ENCODE measurements at places on chromosomes 4 and X.

- no peak for DNase-seq
These were observed 36.8 kb downstream of the ANK2 start for GRCh38 chr4:113086172-113086695.

- DNase-seq = no peak
These were observed 26.3 kb downstream of the EFHC2 start for GRCh38 chrX:44317181-44317580.

DNA sequence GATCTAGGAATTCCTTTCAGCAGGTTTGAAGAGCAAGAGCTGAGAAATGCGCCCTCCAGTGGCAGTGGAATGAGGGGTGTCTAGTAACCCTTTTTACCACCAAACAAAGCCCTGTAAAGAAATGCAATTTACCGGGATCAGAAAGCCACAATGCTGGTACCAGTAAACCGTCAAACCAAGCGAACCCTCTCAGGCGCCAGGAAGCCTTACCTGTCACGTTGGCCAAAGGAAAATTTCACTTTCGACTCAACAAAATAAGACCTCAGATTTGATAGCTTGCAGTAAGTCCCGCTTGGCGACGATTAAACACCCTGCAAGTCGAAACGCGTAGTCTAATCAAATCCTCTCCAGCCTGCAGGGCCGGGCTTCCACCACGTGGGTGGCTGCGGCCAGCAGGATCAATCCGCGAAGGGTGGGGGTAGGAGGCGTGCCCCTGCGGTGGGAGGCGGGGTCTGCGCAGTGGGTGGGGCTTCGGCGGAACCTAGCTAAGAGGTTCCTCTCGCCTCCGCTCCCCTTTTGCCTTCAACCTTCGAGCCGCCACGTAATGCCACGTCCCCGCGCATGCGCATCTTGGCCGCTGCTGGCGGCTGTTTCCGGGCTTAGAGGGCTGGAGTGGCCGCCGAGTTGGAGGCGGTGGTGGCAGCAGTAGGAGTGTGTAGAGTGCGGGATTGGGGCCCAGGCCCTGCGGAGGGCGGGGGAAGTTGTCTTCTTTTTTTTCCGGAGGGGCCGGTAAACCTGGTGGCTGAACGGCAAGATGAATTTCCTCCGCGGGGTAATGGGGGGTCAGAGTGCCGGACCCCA is at the start of gene USO1:
TSS of gene USO1 (plus strand) at position 512 of the 801 bp plus-strand sequence. CDS start at position 755, 243 bp downstream.
- peak; percentile 99 for DNase-seq

- no peak for DNase-seq
These were observed 74.2 kb upstream of the STS start for GRCh38 chrX:7073336-7073735.

DNA sequence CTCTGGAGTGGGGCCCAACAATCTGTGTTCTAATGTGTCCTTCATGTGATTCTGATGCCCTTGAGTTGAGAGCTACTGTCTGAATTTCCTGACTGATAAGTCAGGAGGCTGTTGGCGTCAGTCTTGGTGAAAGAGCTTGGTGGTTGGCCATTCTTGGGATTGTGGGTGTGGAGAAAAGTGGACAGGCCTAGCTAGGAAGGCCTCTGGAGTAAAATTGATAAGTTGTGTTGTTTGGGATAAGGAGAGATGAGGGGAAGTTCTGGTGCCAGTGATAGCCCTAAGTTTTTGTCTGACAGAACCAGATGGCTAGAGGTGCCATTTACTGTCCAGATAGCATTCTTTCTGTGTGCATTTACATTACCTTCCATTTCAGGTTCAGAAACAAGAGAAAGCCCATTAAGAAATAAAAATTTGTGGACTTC is 11.7 kb downstream of the NSD2 start:
- DNase-seq = peak; percentile 75

DNA sequence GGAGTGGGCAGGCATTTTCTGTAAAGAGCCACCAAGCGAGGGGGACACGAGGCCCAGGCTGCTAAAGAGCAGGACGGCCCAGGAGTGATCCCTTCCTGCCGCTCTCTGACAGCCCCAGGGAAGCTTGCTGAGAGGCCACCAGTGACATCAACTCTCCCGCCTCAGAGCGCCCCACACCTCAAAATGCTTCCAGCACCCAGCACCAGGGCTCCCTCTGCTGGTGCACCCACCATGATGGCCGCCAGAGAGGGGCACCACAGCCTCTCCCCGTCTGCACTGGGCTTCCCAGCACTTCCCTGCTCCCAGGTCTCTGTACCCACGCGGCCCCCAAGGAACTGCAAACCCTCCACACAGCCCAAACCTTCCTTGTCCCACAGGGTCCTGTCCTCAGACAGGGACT is 40.4 kb downstream of the GAK start:
- DNase-seq = no peak

DNA sequence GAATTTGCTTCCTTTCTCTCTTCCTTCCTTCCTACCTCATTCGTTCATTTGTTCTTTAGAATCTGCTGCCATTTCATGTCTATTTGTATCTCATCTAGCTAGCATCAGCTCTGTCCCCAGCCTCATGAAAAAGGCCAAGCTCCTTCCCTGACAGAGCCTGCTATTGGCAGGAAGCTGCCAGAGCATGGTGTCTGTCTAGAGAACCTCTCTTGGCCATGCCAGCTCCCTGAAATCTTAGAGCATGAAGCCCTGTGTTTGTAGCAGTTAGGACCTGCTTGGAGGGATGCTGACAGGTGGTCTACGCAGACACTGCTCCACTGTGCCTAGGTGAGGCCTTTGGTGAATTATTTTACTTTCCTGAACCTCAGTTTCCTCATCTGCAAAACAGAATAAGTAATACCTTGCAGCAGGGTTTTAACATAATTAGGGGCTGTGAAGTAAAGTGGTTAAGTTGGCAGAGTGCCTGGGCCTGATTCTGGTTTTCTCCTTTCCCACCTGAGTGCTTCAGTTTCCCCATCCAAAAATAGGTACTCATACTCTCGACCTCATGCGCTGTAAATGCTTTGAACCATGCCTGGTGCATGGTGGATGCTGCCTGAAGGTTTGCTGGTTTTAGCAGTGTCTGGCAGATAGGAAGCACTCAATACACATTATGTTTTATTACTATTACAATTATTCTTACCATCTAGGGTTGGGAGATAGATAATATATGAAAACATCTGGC is 4.7 kb downstream of the PTTG2 start:
- DNase-seq = no peak

- DNase-seq = no peak
These were observed 282.2 kb upstream of the KLF3 start for GRCh38 chr4:38381788-38382187.

DNA sequence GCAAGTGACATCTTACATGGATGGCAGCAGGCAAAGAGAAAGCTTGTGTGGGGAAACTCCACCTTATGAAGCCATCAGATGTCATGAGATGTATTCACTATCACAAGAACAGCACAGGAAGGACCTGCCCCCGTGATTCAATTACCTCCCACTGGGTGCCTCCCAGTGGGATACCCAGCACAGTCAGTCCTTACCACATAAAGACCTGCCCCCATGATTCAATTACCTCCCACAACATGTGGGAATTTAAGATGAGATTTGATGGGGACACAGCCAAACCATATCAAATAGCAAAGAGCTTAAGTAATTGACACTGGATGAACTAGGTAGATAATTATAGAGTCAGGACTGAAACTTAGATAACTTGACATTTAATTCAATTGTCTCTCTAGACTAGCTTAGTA is 85.6 kb downstream of the SLIT2 start:
- no peak for DNase-seq

DNA sequence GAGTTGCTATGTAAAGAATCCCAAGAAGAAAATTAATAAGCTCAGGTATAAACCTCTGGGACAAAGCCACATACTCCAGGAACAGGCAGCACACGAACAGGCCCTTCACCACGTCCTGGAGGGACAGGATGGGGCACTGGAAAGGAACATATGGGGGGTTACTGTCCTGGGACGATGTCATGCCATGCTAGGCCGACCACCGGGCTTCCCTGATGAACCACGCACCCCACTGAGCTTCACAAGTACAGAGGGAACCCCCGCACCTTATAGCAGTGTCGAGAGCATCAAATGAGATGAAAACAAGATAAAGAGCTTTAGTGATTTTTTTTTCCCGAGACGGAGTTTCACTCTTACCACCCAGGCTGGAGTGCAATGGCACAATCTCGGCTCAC is 19.1 kb downstream of the NOP14 start:
- no peak for DNase-seq

GRCh38 chrX:150119323-150119722 is 181.0 kb upstream of the EOLA2 start:
- DNase-seq = no peak

GRCh38 chrX:118536687-118537461 is 41.3 kb downstream of the DOCK11 start:
- DNase-seq = peak; percentile 10

- DNase-seq = no peak
These were observed 965.1 kb upstream of the HS3ST1 start for GRCh38 chr4:12393631-12394262.

DNA sequence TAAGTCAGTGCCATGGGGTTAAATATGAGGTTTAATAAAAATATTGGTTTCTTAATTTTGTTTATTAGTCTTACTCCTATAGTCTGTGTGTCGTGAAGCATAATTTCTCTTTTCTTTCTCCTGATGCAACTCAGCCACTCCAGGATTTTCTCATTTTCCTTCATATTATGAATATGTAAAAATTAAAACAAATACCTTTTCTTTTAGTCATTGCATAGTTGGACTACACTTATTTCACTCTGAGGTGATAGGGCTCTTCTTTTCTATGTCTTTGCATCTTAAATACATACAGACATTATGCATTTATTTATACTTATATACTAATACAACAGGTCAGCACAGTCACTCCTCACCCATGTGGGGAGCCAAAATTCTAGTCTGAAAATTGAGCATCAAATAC is 19.1 kb downstream of the GALNT7 start:
- no peak for DNase-seq

DNA sequence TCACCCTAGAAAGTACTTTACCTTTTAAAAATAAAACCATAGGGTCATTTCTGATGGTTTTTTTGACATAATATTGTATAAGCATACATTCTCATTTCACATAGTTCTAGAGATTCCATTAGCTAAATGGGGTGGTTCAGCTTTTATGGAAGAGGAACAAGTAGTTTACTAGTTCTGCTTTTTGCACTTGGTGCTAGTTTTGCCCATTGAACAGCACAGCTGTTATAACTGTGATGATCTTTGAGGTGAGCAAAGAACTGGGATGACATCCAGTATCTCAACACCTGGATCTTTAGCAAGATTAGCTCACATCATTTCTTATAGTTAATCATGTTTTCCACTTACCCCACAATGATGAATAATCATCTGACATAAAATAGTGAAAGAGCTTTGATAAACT is 40.9 kb downstream of the MOB1B start:
- DNase-seq = no peak

- DNase-seq = no peak
These were observed 195.4 kb downstream of the SHOX start for GRCh38 chrX:825991-826390.

- no peak for DNase-seq
These were observed 228.4 kb downstream of the DHRSX start for GRCh38 chrX:2272337-2272736.

- DNase-seq = no peak
These were observed 24.2 kb downstream of the MAGED1 start for GRCh38 chrX:51917604-51918003.

DNA sequence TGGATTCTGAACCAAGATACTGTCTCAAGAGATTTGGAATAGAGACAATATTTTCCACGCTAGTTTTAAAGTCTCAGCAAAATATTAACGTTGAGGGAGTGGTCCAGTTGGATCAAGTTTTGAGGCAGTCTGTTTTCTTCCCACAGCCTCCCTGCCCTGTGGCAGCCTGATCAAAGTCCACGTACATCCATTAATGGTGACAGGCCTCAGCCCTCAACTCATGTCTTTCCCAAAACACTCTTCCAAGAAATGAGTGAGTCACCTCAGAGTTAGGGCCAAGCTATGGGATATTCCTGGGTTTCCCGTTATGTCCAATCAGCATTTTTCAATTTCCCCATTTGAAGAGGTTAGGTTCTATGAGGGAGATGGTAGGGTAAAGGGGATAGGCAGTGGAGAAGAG is 28.5 kb downstream of the EGFL6 start:
- DNase-seq = no peak

- no peak for DNase-seq
These were observed 78.2 kb upstream of the C4orf54 start for GRCh38 chr4:99735822-99736221.

GRCh38 chr4:167555338-167556022 is 321.2 kb upstream of the SPOCK3 start:
- DNase-seq = no peak

- no peak for DNase-seq
These were observed 38.9 kb upstream of the TMPRSS11D start for GRCh38 chr4:67922697-67923096.

- DNase-seq = no peak
These were observed 36.9 kb upstream of the ADGRA3 start for GRCh38 chr4:22552812-22553211.

DNA sequence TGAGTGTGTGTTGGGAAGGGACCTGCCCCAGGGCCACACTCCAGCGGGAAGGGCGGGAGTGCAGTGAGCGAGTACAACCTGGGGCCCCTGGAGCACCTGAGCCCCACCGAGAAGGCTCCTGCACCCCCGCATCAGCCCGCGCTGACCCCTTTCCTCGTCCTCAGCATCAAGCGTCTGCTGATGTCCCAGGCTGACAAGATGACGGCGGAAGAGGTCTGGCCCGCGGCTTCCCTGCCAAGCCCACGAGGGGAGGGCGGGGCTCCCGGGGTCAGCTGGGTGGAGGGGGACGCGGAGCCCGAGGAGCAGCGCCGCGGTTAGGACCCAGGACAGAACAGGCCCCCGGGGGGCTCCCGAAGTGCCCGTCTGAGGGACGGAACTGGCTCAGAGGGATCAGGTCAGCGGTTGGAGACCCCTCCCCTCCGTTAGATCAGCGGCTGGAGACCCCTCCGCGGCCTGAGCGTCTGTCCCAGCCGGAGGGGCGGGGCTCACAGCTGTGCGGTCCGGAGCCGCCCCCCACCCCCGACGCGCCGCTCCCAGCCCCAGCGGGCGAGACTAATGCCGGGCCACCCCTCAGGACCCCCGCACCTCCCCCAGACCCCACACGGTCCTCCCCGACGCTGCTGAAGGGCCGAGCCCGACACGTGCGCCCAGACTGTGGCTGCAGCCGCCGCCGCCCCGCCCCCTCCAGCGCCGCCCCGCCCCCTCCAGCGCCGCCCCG is 6.7 kb downstream of the MYL5 start:
- no peak for DNase-seq

DNA sequence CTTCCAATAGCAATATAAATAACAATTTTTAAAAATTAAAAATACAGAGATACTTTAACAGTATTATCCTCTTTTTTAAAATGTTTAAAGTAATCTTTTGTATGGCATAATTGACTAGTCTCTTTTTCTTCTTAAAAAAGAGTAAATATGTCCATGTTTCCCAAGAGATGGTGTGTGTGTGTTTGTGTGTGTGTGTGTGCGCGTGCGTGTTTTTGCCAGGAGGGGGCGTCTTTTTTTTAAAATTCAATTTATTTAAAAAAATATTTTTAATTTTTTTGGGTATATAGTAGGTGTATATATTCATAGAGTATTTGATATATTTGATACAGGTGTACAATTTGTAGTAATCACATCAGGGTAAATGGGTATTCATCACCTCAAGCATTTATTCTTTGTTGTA is 1073.7 kb downstream of the PCDH7 start:
- no peak for DNase-seq

- no peak for DNase-seq
These were observed 313.3 kb upstream of the NOCT start for GRCh38 chr4:138702190-138702824.
